ENCODE measurements at places on chromosomes 13 and 19.

DNA sequence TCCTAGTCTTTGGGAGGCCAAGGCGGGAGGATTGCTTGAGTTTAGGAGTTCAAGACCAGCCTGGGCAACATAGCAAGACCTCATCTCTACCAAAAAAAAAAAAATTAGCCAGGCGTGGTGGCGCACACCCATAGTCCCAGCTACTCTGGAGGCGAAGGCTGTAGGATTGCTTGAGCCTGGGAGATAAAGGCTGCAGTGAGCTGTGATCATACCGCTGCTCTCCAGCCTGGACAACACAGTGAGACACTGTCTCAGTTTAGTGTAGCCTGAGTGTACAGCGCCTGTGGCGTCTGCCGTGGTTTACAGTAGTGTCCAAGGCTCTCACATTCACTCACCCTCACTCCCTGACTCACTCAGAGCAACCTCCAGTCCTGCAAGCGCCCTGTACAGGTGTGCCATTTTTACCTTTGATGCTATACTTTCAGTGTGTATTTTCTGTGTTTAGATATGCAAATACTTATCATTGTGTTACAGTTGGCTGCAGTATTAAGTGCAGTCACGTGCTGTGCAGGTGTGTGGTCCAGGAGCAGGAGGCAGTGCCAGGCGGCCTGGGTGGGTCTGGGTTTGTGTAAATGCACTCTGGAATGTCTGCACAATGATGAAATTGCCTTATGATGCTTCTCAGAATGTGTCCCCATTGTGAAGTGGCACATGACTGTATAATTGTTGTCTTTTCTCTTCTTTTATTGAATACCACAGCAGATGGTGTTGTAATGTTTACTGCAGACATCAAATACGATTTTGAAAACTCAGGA, 36.1 kb upstream of the DCUN1D2 start:
- DNase-seq = no peak

DNA sequence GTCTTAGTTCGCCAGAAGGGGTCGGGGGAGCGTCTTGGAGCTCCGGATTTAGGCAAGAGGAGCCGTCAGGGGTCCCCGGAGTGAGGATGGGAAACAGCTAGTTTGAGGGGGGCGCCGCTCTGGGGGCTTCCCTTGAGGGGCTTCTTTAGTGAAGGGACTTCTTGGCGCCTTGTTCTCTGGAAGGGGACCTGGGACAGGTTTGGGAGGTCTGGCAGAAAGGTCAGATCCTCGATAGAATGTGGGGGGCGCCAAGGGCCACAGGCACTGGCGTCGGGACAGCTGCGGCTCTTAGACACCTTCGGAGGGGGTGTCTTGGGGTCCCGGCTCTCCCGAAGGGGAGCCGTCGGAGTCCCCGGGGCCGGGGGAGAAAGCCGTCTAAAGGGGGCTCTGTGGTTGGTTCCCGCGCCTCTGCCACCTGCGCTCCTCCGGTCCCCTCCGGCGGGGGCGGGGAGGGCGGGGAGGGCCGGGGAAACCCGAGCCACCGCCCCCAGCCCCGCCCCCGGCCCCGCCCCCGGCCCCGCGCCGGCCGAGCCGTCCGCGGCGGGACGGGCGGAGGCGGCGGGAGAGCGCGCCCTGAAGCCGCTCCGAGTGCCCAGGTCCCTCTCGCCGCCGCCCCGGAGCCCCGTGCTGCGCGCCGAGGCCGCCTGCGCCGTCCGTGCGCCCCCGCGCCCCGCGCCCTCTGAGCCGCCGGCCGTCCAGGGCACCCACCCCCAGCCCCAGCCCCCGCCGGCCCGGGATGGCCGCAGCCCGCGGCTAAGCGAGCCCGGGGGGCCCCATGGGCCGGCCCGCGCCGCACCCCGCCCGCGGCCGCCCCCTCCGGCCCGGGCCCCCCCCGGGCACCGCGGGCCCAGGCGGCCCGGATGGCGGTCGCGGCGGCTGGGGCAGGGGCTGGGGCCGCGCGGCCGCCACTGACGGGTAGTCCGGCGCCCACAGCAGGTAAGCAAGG, at the start of gene NRTN:
TSS of gene NRTN (plus strand) at position 552 of the 946 bp plus-strand sequence. CDS start 19,099 bp downstream, outside the sequence.
- no peak for DNase-seq

GRCh38 chr13:112861876-112862615, 107.0 kb upstream of the MCF2L start:
- no peak for DNase-seq

DNA sequence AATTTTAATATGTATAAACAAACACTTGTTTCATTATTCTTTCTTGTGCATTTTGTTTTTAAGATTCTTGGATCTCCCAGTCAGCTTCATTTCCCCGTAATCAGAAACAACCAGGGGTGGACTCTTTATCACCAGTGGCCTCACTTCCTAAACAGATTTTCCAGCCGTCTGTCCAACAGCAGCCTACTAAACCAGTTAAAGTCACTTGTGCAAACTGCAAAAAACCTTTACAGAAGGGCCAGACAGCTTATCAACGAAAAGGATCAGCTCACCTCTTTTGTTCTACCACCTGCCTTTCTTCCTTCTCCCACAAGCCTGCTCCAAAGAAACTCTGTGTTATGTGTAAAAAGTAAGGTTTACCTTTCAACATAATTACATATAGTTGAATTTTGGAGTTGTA, 44.3 kb downstream of the ZMYM2 start:
- DNase-seq = no peak
